Urothelium cell line (cell line): ENCODE measurements at places on chromosomes 1 and 21.

- DNase-seq: peak; percentile 90
These were observed 36.7 kb upstream of the THEM4 start for GRCh38 chr1:151945725-151946722.

DNA sequence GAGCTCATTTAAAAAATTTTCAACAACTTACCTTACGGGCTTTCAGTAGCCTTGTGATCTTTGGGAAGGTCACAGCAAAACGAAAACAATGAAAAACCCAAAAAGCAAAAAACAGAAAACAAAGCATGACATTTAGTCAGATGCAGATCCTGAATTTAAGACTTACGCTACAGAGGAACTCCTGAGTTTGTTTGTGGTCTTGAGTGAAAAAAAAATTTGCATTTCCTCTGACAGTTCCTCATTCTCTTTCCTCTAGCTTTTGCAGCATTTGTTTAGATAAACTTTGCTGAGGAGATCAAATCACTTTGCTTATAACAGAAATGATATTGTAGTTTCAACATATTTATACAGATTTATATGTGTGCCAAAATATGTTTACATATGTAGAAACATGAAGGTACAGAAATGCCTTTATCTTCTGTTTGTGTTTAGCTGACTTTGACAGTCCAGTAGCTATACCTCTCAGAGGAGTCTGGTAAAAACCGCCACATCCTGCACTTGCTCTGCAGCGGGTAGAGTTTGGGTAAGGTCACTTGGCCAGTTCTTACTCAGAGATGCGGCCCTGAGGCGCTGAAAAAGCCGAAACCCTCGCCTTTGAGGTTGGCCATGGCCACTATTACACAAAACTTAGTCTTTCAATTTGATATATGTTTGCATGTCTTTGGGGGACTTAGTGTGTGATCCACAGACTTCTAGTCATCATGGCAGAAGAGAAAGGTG is 142.5 kb downstream of the TNR start:
- DNase-seq: no peak

GRCh38 chr1:23995431-23995837 is 15.3 kb upstream of the SRSF10 start:
- no peak for DNase-seq

DNA sequence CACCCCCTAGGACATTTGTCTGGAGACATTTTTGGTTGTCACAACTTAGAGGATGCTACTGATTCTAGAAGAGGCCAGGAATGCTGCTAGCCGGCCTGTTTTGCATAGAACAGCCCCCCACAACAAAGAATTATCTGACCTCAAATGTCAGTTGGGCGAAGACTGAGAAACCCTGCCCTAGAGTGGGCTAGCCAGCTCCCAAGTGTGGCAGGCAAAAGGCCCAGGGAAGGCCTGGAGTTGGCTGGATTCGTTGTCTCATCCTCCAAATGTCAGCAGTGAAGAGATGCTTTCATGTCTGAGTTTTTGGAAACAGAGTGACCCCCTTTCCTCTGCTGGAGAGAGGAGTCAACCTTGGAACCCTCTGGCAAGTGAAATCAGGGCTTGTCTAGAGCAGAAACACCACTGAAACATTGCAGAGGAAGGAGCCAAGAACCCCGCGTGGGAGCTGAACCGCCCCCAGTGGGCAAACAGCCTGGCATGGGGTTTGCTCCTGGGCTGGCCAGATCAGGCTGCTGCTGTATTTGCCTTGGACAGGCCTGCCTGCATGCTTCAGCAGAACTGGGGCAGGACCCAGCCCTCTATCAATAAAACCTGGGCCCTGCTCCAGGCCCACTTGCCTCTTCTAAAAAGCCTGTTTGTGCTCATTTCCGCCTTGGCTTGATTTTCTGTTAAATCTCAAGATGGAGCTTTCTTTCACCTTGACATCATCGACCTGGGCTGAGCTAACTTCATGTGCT is 32.9 kb downstream of the RASSF5 start:
- no peak for DNase-seq

DNA sequence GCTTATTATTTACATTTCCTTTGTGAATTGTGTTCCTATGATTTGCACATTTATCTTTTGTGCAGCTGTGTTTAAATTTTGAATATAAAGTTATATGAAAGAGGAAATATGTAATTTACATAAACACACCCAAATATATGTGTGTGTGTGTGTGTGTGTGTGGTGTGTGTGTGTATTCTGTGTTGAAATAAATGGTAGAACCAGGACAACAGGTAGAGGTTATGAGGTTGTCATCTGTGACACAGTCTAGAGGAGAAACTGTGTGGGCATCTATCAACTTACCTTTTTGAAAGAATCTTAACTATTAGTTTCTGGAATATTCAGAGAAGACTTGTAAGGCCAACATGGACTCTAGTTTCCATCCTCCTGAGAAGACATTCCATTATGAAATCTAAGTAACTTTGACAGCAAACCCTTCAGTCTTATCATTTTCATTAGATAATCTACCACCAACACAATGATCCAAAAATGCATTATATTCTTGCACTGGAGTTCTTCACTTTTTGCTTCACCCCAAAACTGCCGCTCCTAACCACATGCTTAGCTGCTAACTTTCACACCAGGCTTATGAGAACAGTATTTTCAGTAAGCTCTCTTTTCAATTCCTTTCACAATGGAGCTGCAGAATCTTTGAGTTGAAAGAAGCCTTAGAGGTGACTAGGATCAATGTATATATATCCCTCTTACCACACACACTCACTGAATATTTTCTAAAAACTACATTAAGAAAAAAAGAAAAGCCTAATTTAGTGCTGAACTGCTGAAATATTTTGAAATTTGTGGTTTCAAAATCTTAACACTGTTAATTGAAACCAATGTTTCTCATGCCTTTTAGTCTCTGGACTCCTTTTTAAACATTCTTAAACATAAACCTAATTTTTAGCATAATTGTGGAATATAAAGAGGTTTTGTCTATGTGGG is 21.8 kb downstream of the PTPRC start:
- no peak for DNase-seq

DNA sequence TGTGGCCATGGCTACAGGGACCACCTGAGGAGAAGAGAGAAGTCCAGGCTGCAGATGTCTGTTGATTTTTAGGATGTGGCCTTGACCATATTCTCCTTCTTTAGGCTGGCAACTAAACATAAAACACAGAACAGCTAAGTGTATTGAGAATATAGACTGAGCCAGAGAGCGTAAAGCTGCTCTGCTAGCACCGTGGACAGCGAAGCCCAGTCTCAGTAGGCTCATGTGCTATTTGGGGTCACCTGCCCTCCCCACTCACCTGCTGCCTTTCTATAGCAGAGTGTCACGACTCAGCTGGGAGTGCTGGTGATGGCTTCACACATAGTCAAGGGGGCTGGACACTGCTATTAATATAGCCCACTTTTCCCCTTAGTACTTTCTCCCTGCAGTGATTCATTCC is 278.5 kb downstream of the KCNH1 start:
- no peak for DNase-seq

- DNase-seq: no peak
These were observed 15.5 kb downstream of the AZIN2 start for GRCh38 chr1:33096363-33097005.

DNA sequence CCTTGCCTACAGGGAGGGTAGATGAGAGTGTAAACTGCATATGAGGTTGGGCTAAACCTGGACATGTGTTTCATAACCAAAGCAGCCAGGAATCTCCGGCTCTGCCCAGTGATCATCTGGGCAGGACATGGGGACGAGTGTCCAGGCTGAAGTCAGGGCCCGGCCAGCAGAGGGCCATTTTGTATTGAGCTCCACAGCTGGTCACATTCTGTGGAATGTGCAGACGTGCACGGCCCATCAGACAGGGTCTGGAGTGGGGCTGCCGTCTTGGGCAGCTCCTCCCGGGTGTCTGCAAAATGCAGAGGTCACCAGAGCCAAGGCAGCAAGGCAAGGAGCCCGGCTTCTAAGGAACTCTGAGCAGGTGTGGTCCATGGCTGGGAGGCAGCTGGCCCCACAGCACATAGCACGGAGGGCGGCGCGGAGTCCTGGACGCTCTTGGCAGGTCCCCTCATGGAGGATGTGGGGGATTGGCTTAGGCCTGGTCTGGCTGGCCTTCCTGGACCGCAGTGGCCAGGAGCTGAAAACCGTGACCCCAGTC is 6.2 kb downstream of the LRRC3 start:
- no peak for DNase-seq

- DNase-seq: no peak
These were observed 95.8 kb downstream of the S1PR1 start for GRCh38 chr1:101332633-101333032.

GRCh38 chr1:67368046-67368514 is 60.4 kb downstream of the IL12RB2 start:
- no peak for DNase-seq

DNA sequence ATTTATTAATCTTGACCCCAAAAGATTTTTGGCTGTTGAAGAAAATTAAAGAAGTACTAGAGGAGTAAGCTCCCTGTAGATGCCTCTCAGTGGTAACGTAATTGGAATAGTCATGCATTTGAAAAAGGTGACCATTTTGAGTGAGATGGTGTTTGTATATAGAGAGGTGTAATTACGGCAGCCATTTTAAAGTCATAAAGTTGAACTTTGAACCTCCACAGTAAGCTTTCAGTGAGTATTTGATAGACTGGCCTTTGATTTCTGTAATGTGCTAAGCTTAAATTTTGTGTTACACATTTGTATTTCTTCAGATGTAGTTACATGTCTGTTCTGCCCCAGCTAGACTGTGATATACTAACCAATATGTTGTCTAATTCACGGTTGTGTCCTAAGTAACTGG is 21.5 kb upstream of the TMCO2 start:
- no peak for DNase-seq

- DNase-seq: no peak
These were observed 40.2 kb downstream of the SMG7 start for GRCh38 chr1:183512450-183512849.

DNA sequence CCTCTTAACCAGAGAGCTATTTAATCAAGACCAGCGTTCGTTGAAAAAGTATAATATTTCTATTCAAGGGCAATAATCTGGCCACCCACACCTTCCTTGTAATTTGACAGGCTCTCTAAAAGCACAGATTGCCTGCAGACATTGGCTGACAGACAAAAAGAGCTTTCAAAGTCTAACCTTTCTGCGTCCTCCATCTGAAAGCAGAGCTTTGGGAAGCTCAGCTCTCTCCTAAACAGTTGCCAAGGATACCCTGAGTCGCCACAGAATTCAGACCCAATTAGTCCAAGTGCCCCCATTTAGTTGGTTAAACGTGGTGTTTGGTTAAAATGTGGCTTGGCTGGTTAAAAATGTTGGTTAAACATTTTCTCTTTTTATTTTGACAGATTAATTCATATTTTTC is 33.7 kb upstream of the PLA2G2C start:
- DNase-seq: no peak

DNA sequence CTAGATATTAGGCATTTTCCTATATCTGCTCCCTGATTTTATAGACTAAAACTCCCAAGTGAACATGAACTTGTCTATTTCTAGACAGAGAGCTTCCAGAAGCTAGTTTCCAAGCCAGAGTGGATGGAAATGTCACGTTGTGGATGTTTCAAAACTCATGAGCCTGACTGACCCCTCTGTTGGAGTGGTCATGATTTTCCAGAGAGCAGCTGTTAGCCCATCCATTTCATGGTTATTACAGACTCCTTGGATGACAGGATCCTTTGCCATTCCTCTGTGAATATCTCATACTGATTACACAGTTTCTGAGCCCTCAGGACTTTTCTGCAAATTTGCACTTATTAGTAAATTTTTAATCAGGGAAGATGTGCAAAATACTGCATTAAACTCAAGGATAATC is 76.8 kb upstream of the ATF3 start:
- DNase-seq: no peak

- DNase-seq: no peak
These were observed 5.1 kb upstream of the LHX9 start for GRCh38 chr1:197911857-197912696.

DNA sequence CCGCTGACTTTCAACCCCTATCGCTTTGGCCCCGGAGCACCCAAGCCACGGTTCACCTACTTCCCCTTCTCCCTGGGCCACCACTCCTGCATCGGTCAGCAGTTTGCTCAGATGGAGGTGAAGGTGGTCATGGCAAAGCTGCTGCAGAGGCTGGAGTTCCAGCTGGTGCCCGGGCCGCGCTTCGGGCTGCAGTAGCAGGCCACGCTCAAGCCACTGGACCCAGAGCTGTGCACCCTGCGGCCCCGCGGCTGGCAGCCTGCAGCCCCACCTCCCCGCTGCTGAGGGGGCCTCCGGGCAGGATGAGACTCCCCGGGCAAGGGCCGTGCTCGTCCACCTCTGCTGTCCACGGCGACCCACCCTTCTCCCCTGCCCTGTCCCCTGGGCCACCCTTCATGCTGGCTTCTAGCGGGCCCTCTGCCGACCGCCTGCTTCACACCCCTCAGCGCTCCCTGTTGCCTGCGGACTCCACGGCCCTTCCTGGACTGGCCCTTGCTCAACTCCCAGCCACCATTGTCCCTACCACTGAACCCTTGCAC is 92.2 kb upstream of the TRABD2B start:
- no peak for DNase-seq

DNA sequence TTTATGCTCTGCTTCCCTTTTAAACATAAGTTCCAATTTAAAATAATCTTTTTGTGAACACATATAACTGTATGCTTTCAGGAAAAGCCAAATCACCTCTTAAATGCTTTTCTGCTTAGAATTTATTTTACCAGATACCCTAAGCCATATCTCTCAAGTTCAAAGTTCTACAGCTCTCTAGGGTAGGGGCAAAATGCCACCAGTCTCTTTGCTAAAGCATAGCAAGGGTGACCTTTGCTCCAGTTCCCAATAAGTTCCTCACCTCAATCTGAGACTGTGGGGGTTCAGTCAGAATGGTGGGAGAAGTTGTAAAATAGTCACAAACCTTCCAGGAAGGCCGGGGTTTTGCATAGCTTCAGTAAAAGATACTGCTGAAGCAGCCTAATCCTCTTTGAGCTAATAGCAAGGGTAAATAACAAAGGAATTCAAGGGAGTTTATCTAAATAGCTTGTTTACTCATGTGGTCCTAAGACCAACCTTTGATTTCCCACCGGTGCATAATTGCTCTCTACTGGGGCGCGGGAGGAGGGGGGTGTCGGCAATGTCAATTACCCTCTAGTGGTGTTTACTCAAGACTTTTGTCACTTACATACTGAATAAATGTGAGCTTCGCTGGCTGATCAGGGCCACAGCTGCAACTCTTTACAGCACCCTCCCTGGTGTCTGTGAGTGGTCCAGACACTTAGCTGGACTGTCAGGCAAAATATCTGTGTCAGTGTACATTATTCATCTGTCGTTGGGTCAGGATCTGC is 1376.2 kb downstream of the NCAM2 start:
- no peak for DNase-seq
